NCI-H1048 (cell line): ENCODE measurements at places on chromosomes 4 and X.

DNA sequence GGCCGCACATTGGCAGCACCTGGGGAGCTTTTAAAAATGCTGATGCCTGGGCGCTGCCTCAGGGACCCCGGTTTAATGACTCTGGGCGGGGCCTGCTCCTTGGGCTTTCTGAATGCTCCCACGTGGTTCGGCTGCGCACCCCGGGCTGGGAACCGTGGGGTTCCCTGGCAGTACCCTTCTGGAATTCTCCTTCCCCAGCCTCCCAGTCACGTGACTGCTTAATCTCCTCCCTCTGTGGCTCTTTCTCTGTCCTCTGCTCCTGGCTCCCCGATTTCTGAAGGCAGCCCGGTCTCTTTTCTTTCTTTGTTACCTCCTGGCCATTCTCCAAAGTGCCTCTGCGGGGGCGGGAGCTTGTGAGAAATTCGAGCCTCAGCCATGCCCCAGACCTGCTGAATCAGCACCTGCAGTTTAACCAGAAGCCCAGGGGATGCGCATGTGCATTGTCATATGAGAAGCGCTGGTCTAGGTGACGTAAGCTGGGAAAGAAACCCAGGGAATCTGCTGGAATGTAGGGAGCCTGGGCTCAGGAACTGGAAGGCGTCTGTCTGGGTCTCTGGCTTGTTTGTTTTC lies 16.6 kb downstream of the CLCN4 start:
- no peak for DNase-seq

DNA sequence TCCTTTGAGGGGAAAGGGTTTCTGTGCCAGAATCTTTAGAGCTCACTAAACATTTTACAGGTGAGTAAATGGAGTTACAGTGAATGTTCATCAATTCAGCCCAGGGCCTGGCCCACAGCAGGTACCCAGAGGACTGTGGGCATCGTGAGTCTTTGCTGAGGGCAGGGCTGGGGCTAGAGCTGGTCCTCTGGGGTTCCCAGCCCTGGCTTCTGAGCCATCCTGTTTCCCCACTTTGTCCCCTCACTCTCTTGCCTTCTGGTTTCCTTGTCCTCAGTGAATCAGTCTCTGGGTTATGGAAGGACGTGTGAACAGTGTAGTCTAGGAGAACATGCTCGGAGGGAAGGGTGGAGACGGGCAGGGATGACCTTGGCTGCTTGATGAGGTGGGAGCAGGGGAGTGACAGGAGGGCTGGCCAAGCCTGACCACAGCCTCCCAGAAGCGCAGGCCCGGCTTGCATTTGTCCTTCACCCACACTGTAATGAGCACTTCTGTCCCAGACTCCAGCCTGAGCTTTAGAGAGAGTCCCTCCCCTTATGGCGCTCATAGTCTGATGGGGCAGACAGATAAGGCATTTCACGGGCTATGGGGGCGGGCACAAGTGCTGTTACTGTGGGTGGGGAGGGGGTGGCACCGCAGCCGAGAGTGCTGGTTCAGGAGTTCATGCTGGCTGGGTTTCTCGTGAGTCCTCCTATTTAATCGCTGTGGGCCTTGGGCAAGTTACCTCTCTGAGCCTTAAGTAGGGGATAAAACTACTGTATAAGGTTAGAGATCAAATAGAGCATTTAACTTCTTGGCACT lies 17.3 kb downstream of the TBC1D14 start:
- no peak for DNase-seq

GRCh38 chrX:119573222-119573621 lies 1.1 kb upstream of the UBE2A start:
- DNase-seq = no peak

GRCh38 chr4:67451464-67451863 lies 93.8 kb downstream of the CENPC start:
- no peak for DNase-seq

DNA sequence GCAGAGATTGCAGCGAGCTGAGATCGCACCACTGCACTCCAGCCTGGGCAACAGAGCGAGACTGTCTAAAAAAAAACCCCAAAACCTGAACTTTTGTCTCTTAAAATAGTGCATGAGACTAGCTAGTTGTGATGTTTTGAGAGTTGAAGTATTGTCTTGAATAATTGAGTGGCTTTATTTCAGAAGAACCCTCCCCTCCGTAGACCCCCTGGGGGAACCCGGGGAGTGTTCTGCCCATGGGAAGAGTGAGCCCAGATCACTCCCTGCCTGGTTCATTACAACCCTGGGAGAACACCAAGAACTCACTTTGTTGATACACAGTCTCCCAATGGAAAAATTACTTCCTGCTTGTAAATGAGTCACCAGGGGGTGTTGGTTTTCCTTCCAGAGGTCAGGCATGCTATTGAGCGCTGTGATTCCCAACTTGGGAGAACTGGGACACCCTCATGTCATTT lies 65.3 kb upstream of the SHISA3 start:
- DNase-seq = no peak

- DNase-seq = no peak
These were observed 79.1 kb downstream of the HMX1 start for GRCh38 chr4:8792491-8792890.

DNA sequence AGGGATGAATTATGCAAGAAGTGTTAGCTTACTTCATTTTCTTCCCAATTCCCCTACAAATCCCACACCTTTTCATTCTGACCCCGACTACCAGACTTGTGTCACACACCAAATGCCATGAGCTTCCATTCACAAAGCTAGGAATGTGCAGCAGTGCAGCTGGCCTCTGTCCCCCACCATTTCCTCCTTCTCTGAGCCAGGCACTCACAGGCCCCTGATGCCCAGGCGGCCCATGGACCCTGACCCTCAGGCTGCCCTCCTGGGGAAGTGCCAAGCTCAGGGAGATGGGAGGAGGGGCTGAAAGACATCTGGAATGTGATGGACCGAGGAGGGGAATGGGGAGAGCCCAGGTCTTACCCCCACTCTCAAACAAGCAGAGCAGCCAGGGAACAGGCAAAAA lies 67.0 kb upstream of the BCOR start:
- no peak for DNase-seq

- DNase-seq = no peak
These were observed 91.4 kb downstream of the STK32B start for GRCh38 chr4:5142726-5143125.

- DNase-seq = no peak
These were observed 7.7 kb downstream of the ABCD1 start for GRCh38 chrX:153732401-153732800.

DNA sequence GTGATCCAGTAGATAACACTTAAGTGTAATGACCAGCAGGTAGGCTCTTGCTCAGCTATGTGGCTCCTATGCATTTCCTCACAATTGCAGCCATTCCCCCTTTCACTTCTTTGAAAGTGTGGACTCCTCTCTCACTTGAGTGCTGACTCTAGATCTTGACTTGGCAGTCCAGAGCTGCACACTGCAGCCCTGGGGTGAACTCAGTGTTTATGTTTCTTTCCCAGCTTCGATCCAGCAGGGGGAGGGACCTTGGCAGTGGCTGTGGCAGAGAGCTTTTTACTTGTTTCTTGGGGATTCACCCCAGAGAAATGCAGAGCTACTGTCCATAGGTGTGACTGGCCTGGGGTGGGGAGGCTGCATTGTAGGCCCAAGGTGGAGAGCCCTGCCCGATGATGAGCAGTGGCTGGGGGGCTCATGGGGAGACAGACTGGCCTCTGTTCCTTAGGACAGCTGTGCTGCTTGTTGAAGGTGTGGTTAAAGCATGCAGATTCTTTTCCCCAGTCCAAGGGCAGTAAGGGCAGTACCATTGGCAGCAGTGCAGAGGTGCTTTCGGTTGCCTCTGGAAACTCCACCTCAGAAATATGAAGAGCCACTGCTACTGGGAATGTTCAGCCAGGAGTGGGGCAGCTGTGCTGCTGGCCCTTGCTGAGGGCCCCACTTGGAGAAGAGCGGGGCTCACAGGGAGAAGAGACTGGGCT lies 134.7 kb downstream of the SH3BGRL start:
- DNase-seq = no peak

DNA sequence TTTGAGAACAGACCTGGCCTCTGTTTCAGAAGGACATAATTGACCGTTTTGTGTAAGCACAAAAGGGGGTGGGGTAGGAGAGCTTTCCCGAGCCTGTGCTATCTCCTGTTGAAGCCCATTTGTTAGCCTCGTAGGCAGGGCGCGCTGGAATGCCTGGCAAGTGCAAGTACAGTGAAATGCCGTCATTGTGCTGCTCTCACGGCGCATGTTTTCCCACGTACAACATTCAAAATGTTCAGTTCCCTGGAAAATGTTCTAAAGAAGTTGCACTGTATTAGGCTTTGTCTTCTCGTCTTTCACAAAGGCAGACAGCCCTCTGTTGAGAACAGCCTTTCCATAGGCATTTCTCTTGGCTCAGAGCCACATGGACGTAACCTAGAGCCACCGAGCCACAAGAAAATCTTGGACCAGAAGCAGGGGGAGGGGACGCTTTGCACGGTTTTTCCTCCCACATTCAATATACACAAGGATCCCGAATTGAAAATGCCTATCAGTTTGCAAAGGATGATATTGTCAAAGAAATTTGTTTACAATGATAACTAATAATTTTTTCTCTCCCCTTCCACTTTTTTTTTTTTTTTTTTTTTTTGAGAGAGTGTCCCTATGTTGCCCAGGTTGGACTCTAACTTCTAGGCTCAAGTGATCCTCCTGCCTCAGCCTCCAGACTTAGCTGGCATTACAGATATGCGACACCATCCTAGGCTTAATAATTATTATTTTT lies 54.6 kb upstream of the RAPGEF2 start:
- DNase-seq = peak; percentile 47

- DNase-seq = no peak
These were observed 39.8 kb upstream of the ASMTL start for GRCh38 chrX:1492421-1493012.

DNA sequence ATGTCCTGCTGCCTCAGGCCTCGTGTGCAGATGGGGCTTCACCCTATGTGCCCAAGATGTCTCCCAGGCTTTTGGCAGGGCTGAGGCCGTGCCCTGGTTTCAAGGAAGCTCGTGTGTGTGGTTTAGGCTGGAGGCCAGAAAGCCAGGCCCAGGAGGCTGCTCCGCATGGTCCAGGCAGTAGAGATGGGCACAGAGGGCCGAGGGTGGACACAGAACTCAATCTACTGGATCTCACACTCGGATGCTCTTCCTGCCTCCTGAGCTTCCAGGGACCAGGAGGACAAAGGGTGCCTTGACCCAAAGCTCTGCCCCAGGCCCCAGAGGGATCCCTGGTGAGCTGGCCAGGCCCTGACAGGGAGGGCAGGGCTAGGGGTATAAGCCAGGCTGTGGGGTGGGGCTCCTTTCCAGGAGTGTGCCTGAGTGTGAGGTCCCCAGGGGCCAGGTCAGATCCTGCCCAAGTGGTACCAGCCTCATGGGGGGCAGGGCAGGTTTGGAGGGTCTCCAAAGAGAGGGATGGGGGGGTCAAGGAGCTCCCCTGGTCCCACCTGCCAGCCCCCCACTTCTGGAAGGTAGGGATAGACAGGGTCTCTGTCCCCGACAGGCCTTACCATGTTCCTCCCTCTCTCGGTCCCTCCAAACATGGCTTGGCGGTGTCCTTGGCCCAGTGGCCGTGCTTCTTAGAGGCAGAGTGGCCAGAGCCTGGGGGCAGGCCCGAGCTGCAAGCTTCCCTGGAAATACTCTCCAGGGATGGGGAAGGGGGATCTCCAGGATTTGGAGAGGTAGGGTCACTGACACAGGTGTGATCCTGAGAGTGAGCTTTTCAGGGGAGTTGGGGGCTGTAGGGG lies 23.8 kb downstream of the HTRA3 start:
- no peak for DNase-seq

- DNase-seq = no peak
These were observed 59.3 kb downstream of the NLGN4X start for GRCh38 chrX:6169407-6169806.

GRCh38 chr4:62209757-62210485 lies 1009.8 kb downstream of the ADGRL3 start:
- DNase-seq = no peak

GRCh38 chrX:107763647-107764046 lies 11.9 kb downstream of the TSC22D3 start:
- no peak for DNase-seq

GRCh38 chr4:158729716-158730559 lies 6.7 kb upstream of the PPID start:
- DNase-seq = no peak

- no peak for DNase-seq
These were observed 210.0 kb upstream of the AGTR2 start for GRCh38 chrX:115960440-115961084.

DNA sequence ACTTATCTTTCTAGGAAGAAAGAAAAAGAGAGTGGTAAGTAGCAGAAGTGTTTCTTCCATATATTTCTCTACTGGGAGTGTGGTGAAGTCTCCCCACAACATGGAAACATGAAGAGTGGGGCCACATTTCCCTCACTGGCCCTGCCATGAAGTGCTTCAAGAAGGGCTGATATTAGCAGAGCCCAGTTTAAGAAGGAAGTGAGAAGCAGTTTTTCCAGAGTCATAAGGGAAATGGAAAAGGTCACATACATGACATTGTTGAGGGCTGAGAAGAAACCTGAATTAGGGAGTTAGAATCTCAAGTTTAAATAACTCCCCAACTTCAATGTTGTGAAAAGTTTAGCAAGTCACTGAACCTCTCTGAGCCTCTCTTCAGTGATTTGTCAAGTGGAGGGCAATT lies 171.9 kb upstream of the RBPJ start:
- no peak for DNase-seq

GRCh38 chrX:118522230-118522926 lies 26.8 kb downstream of the DOCK11 start:
- DNase-seq = no peak

- DNase-seq = no peak
These were observed 10.1 kb downstream of the ANXA3 start for GRCh38 chr4:78561677-78562076.

GRCh38 chrX:68841251-68842049 lies 12.6 kb downstream of the EFNB1 start:
- DNase-seq = no peak
